ENCODE measurements at places on chromosomes 1 and 21.

GRCh38 chr1:186308264-186309060 lies 66.6 kb downstream of the TPR start:
- DNase-seq = no peak

GRCh38 chr1:8024329-8024728 lies 1.8 kb downstream of the ERRFI1 start:
- no peak for DNase-seq

GRCh38 chr1:231206856-231207255 lies 34.2 kb upstream of the GNPAT start:
- DNase-seq = no peak

GRCh38 chr1:165387961-165388360 lies 31.4 kb upstream of the LMX1A start:
- DNase-seq = no peak

DNA sequence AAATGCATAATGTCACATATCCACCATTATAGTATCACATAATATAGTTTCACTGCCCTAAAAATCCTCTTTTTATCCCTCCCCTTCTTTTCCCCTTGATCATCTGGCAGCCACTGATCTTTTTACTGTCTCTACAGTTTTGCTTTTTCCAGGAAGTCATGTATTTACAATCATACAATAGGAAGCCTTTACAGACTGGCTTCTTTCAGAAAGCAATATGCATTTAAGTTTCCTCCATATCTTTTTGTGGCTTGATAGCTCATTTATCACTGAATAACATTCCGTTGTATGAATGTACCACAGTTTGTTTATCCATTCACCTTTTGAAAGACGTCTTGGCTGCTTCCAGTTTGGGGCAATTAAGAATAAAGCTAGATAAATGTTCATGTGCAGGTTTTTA lies 14.3 kb upstream of the WDTC1 start:
- no peak for DNase-seq

DNA sequence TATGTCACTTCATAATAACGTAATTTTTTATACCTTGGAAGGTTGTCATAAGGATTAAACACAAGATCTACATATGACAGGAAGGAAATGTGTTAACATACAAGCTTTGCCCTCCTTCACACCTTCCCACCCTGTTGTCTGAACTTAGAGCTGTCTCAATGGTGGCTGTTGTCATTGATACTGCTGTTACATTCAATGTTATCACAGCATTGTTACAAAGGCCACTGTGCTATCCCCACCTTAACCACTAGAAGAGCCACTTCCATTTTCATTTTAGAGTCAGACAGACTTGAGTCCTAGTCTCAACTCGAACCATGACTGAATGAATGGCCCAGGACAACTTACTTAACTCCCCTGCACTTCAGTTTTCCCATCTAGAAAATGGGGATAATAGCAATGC lies 31.2 kb downstream of the TAS1R2 start:
- DNase-seq = no peak

- no peak for DNase-seq
These were observed 20.3 kb upstream of the PRDM2 start for GRCh38 chr1:13679651-13680050.

- DNase-seq = no peak
These were observed 9.6 kb upstream of the ECE1 start for GRCh38 chr1:21299780-21300395.

- no peak for DNase-seq
These were observed 24.3 kb downstream of the MROH7 start for GRCh38 chr1:54665852-54666251.
